GM12891 (cell line): ENCODE measurements at places on chromosomes 6 and 20.

GRCh38 chr20:12241065-12241464, 323.4 kb downstream of the BTBD3 start:
- DNase-seq = no peak

DNA sequence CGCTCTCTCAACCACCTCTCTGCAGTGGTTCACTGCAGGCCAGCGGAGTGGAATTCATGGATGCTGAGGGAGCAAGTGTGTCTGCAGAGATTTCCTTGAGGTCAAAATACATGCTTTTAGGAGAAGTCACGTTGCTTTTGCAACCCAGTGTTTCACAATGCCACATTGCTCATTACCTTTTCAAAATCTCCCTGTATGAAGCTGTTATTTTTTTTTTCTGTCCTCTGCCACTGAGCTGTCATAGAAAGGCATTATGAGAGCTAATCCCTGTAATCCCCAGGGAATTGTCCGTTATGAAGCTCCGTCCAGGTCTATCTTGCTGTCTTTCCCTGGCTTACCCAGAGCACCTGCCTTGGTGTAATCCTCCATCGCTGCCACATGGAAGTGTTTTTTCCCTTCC, 60.5 kb upstream of the SLC22A23 start:
- no peak for DNase-seq

DNA sequence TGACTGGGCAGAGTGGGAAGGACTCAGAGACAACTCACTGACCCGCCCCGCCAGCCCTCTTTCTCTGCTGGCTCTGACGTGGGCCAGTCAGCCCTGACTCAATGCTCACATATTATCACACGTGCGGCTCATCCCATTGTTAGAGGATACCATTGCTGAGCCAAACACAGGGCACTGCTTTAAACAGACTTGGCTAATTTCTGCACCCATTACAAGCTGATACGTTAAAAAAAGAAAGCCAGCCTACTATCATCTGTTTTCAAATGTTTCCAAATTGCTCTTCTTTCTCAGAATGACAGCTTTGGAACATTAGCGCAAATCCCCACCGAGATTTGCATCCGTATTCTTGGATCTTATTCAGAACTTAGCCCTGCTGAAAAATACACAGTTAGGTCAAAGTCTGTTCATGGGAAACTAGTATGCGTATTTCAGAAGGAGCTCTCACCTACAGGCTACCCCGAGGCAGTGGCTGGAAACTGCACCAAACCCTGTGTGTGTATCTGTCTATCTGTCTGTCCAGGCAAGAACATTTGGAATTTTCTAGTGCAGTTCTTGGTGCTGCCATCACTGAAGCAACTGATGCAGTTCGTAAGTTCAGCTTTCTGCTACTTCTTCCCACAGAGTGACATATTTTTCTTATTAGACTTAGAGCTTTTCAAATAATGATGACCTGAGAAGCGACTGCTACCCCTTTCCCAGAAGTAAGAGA, 32.8 kb downstream of the RAMACL start:
- no peak for DNase-seq

DNA sequence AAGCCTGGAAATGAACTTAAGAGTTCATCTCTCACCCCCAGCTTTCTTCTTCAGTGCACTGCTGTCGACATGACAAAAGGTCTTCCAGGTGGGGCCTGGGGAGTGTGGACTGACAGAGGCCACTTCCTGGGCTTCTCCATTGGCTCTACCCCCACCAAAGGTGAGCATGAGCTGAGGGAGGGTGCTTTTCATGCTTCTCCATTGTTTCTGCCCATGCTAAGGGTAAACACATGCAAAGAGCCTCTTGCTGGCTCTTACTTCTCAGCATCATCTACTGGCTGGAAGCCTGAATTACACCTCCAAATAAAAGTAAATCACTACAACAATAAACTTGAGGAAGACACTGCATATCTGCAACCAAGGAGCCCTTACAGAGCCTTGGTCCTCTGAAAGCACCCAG, 227.2 kb downstream of the EPM2A start:
- DNase-seq = no peak

DNA sequence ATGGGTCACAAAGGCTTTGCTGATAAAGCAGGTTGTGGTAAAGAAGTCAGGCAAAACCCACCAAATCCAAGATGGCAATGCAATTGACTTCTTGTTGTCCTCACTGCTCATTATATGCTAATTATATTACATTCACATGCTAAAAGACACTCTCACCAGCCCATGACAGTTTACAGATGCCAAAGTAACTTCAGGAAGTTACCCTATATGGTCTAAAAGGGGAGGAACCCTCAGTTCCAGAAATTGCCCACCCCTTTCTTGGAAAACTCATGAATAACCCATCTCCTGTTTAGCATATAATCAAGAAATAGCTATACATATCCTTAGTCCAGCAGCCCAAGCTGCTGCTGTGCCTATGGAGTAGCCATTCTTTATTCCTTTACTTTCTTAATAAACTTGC, 501.1 kb downstream of the MEI4 start:
- no peak for DNase-seq

GRCh38 chr6:53634184-53634631, 31.3 kb downstream of the KLHL31 start:
- DNase-seq = no peak
